Colonic mucosa (tissue), 4 donors: ENCODE measurements at places on chromosomes 2 and 18. TPM values are rescaled to one million over a fixed set of nuclear protein-coding genes. Genes with fewer than 3 reads are reported as not detected.

DNA sequence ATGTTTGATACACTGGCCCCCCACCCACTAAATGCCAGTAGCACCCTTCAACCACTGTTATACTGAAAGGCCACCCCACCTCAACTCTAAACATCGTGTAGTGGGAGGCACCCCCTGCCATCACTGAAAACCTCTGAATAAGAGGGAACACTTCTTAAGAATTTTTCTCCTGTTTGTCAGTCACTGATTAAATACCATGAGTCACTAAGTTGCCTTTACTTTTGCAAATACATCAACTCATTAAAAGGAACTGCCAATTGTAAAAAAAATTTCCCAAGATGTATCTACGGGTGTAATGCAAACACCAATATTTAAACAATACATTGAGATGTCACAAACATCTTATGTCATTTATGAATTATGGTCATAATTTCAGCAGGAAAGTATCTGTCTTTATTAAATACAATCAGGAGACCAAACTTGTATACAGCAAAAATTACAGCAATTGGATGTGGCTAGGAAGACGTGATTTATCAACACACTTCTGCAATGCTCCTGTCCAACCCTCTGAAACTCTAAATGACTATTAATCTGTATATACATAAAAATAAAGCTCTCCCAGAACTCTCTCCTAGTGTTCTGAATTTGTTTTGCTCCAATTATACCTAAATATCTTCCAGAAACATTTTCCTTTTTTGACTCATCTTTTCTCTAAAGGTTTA is 144.1 kb upstream of the STK17B start:
- H3K36me3 ChIP-seq = no peaks in the 10 kb centered on the region
- DNase-seq = no peak
- H3K4me3 ChIP-seq = no peak overlapping the region

DNA sequence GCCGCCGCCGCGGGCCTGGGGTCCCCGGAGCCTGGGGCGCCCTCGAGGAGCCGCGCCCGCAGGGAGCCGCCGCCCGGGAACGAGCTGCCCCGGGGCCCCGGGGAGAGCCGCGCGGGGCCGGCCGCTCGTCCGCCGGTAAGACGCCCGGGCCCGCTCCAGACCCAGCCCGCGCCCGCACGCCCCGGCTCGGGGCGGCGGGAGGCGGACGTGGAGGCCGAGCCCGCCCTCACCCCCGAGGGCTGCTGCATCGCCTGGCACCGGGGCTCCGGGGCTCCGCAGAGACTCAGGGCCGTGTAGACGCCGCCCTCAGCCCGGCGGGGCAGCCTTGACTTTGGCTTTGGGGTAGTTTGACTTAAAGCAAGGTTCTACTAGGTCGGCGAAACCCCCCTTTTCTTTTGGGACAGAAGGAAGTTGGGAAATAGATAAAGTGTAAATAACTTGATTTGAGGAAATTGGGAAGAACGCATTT is 335 bp downstream of the ERFE start:
- no peaks in the 10 kb centered on the region for H3K4me1 ChIP-seq
- no peak overlapping the region for H3K4me3 ChIP-seq
- DNase-seq = no peak
- H3K36me3 ChIP-seq = no peaks in the 10 kb centered on the region
- peaks cover 24% of the 10 kb centered on the region for H3K27me3 ChIP-seq
- H3K27ac ChIP-seq = no peak overlapping the region

DNA sequence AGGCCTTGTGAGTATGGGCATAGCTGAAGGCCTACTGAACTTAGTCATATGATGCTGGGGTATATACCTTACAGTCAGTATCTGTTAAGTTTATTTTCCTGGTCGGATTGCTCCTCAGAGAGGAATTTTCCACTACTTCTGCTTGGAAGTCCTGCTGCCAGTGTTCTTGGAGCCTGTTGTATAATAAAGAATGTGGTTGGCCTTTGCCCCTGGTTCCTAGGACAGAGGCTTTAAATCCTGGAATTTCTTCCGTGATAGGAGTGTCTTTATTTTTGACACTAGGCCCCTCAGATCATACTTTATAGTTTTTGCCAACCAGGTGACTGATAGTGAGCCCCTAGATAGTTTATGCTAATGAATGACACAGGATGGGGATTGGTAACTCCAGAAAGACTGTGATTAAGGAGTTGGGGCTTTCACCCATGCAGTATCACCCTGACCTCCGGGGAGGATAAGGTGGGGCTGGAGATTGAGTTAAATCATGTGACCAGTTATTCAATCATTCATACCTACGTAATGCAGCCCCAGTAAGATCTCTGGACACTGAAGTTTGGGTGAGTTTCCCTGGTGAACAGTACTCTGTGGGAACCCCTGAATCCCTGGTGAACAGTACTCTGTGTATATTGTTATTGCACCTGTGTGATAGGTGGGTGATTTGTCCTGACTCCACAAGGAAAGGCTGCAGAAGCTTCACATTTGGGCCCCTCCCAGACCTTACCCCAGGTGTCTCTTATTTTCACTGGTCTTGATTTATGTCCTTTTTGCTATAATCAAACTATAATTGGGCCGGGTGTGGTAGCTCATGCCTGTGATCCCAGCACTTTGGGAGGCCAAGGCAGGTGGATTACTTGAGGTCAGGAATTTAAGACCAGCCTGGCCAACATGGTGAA is 56.9 kb downstream of the COMMD1 start:
- H3K27ac ChIP-seq = peak overlapping the region; percentile 77
- peaks cover 3% of the 10 kb centered on the region for H3K4me1 ChIP-seq
- H3K4me3 ChIP-seq = no peak overlapping the region
- peak; percentile 63 for DNase-seq

DNA sequence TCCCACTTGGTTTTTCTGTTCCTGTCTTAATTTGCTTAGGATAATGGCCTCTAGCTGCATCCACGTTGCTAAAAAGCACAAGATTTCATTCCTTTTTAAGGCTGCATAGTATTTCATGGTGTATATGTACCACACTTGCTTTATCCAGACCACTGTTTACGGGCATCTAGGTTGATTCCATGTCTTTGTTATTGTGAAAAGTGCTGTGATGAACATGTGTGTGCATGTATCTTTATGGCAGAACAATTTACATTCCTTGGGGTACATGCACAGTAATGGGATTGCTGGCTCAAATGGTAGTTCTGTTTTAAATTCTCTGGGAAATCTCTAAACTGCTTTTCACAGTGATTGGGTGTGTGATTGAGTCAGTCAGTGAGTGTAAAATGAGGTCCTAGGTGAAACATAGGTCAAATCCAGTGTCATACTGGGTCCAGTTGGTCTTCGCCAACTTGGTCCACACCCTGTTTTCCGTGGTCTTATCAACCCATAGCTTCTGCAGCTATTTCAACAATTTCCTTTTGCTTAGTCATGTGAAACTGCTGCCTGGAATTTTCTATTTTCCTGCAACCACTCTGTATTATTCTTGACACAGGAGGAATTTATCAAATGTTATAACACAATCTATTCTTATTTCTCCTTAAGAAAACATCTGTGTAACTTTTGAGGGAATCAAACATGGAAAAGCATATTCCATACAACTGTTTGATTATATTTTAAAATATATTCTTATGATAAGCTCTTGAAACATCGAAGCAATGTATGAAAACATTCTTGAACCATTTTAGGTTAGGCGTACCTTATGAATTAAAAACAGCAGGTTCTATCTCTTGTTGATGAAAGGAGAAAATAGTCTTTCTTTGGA is 82.9 kb downstream of the ADCYAP1 start:
- no peaks in the 10 kb centered on the region for H3K27me3 ChIP-seq
- no peak for DNase-seq

- no peaks in the 10 kb centered on the region for H3K36me3 ChIP-seq
- H3K27me3 ChIP-seq = no peaks in the 10 kb centered on the region
- DNase-seq = no peak
These were observed 19.4 kb upstream of the NCL start for GRCh38 chr2:231483398-231484329.

DNA sequence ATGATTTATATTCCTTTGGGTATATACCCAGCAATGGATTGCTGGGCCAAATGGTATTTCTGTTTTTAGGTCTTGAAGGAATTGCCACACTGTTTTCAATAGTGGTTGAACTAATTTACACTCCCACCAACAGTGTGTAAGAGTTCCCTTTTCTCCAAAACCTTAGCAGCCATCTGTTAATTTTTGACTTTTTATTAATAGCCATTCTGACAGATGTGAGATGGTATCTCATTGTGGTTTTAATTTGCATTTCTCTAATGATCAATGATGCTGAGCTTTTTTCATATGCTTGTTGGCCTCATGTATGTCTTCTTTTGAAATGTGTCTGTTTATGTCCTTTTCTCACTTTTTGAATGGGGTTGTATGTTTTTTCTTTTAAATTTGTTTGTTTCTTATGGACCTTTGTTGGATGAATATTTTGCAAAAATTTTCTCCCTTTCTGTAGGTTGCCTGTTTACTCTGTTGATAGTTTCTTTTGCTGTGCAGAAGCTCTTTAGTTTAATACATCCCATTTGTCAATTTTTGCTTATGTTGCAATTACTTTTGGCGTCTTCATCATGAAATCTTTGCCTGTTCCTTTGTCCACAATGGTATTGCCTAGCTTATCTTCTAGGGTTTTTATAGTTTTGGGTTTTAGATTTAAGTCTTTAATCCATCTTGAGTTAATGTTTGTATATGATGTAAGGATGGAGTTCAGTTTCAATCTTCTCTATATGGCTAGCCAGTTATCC is 119.7 kb upstream of the XIRP2 start:
- H3K27me3 ChIP-seq = no peaks in the 10 kb centered on the region
- H3K4me1 ChIP-seq = no peaks in the 10 kb centered on the region
- no peak overlapping the region for H3K4me3 ChIP-seq
- no peak overlapping the region for H3K27ac ChIP-seq
- no peak for DNase-seq

DNA sequence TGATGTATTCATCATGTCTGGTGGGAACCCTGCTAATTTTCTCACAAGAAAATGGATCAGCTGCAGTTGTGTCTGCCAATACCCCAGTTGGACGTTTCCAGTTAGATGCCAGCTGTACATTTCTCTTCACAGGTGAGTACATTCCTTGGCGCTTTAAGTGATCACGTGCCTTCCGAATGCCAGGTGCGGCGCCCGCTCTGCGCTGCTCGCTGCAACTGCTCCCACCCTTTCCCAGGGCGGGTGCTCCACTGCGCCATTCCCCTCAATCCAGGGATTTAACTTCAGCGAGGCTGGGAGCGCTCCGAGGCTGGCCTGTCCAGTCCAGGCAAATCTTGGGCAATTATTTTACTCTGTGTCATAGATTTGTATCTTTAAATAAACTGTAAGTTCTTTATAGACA is 225.0 kb upstream of the RAB6C start:
- H3K36me3 ChIP-seq = no peaks in the 10 kb centered on the region
- H3K27ac ChIP-seq = no peak overlapping the region
- H3K4me3 ChIP-seq = no peak overlapping the region
- H3K4me1 ChIP-seq = no peaks in the 10 kb centered on the region

DNA sequence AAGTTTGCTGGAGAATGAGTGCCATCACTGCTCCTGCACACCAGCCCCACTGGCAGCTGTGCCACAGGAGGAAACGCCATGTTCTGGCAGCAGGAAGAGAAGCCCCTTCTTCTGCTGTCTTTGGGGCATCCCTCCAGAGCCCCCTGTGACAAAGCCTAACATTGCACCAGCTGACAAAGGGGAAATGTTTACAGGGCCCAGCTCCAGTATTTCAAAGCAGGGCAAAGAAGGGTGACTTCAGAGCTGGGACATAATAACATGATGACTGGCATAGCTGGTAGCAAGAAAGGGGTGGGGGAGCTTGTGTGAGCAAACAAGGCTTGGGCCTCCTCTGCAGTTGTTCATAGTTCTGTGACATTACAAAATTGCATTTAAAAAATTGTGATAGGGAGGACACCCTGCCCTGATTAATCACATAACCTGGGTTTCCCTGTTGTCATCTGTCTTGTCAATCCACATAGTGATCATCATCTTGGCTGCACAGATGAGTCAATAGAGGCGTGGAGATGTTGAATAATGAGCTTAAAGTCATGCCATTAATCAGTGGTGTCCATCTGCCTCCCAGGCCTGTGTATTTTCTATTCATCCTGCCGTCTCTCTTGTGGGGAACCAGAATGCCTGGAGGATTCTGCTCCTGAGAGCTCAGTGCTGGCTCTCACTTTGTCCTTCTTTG is 29.1 kb upstream of the PDIA6 start:
- no peaks in the 10 kb centered on the region for H3K27me3 ChIP-seq
- no peak overlapping the region for H3K4me3 ChIP-seq
- H3K27ac ChIP-seq = no peak overlapping the region
- no peaks in the 10 kb centered on the region for H3K36me3 ChIP-seq

- H3K36me3 ChIP-seq = no peaks in the 10 kb centered on the region
- H3K4me1 ChIP-seq = no peaks in the 10 kb centered on the region
- no peak overlapping the region for H3K27ac ChIP-seq
- H3K27me3 ChIP-seq = no peaks in the 10 kb centered on the region
- DNase-seq = no peak
These were observed 267.6 kb downstream of the TMX3 start for GRCh38 chr18:68447286-68447685.

GRCh38 chr2:26654061-26654340 is 12.8 kb upstream of the CIB4 start:
- H3K4me1 ChIP-seq = no peaks in the 10 kb centered on the region
- H3K27me3 ChIP-seq = no peaks in the 10 kb centered on the region
- no peak overlapping the region for H3K4me3 ChIP-seq
- H3K27ac ChIP-seq = no peak overlapping the region
- no peaks in the 10 kb centered on the region for H3K36me3 ChIP-seq

XDH gene
- total RNA-seq = 44.4 TPM

MAP3K19 gene
- not detected for total RNA-seq

CTLA4 gene
- 0.84 TPM for total RNA-seq

G6PC2 gene
- total RNA-seq = 0.11 TPM

LCT gene
- 0.08 TPM for total RNA-seq
